ENCODE measurements at places on chromosomes 4 and X.

- peak; percentile 54 for DNase-seq
Measured at GRCh38 chrX:102899940-102900916, 36.8 kb upstream of the RAB40AL start.

DNA sequence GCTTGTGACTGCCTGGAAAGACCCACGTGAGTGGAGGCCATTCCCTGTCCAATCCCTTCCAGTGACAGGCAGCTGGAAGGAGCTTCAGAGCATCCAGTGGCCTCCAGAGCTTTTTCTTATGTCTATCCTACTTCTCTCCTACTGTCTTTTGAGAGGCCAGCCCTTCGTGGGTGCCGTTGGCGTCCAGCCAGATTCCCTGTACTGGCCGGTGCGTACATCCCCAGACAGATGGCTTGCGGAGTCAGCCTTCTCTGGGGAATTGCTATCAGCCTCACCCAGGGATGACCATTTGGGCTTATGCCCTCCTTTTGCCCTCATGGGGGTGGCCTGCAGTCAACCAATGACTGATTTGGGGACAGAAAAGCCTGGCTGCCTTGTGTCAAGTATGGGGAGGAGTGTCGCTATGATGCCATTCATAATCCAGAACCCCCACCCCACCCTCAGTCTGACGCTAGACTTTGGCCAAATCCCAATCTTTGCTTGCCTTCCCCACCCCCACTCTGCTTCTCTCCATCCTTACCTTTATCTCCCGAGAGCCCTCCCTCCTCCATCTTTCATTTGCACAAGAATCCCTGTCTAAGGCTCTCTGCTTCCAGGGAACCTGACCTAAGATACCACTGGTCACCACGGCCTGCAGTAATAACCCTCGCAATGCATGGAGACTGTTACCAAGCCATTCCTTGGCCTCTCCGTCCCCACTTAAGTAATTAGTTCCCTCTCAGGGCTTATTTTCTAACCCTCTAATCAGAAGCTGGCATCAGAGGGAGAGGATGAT lies 150.3 kb upstream of the BCOR start:
- DNase-seq, result no peak

- no peak for DNase-seq
Measured at GRCh38 chr4:149645790-149646189, 169.9 kb downstream of the IQCM start.

DNA sequence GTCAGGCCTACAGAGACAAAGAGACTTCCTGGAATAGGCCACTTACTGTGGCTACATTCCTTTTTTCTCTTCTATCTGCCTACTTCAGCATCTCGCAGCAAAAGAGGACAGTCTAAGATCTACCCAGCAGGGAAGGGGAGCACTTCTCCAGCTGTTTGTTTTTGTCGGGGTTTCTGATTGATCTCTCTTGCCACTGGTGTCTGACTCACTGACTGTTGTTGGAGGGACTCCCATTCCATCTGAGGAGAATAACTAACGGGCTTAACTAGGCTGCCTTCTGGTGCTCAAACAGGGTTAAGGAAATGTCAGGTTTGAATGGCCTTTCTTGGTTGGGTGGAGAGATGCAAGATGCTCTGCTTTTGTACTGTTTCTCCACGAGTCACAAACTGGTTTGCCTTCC lies 100.2 kb upstream of the TMEM164 start:
- no peak for DNase-seq

DNA sequence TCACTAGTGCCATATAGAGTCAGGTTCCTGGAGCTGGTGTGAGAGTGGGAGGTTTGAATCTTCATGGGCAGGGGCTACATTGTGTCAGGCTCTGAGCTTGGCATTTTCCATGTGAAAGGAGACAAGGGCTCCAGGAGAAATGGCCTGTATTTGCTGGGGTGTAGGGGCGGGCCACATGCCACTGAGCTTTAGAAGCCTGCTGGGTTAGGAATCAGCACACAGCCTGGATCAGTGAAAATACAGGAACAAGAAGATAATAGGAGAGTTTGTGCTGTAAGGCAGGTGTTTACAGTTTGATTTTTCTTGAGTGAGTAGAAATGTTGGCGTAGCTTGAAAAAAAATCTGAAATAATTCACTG lies 35.4 kb downstream of the TBC1D14 start:
- no peak for DNase-seq

DNA sequence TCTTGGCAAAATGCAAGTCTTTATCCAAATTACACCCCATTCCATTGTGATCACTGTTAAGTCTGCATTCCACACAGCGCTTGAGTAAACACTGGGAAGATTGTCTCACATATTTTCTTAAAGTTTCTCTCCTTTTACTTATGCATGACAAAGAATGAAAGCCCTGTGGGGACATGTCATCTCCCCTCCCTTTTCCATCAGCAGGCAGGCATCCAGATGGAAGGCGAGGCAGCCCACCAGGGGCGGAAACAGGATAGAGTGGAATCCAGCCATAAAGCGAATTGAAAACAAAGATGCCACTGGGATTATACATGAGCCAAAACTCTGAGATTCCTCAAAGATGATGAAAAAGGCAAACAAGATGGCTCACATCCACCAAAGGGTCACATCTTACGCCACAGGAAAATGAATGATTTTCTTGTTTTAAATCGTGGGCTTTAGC lies 78.2 kb downstream of the AFAP1 start:
- no peak for DNase-seq

DNA sequence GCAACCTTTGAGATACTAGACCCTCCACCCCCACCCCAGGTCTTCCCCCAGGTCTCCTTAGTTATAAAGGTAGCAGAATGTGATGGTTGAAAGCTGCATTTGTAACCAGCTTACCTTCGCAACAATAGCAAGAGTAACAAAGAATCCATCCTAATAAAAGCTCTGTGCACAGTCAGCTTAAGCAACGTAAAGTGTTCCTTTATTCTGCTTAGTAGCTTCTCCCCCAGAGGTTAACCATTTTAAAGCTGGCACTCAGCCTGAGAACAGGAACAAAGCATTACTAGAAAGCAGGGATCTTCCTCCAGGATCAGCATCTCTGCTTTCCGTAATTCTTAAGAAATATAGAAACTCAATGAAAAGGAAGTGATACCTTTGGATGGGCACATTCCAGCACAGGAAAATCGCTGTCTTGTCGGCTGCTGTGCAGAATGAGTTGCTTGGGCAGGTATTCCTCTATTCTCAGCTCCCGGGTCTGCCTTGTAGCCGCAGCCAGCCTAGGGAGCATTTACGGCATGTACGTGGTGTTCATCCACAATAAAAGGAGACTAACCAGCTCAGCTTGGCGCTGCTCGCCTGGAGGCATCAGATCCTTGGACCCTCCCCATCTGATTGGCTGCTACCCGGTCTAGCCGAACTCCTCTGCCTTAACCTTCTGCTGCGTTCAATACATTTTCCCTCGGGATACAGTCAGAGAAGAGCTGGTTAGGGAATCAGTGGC lies 113.0 kb upstream of the TLR3 start:
- no peak for DNase-seq

- no peak for DNase-seq
Measured at GRCh38 chr4:8719421-8719820, 126.9 kb downstream of the CPZ start.

GRCh38 chr4:112361181-112361791 lies 64.1 kb downstream of the ALPK1 start:
- no peak for DNase-seq

DNA sequence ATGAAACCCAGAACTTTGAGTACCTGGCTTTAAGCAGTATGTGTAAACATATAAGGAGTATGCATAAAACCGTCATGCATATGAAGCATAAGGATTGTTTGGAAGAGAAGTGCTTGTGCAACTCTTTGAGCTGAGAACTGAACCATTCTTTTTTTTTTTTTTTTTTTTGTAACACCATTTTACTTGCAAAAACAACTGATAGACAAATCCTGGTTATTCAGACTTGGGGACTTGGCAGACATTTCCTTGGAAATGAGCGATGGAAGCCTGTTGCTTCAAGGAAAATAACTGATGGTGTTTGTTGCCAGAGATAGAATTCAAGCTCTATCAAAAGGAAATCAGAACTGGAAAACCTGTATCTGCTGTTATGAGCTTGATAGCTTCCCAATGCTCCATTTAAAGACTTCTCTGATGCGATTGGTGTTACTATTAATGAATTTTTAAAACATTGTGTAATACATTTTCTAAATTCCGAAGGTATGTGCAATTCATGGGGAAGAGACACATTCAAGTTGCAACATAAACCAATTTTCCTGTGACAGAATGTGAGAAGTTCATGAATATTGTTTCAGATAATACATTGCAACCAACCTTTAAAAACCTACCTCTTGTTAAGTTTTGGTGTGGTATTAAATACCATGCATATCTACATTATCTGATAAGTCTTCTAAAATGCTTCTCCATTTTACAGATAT lies 47.0 kb upstream of the FAT1 start:
- no peak for DNase-seq

DNA sequence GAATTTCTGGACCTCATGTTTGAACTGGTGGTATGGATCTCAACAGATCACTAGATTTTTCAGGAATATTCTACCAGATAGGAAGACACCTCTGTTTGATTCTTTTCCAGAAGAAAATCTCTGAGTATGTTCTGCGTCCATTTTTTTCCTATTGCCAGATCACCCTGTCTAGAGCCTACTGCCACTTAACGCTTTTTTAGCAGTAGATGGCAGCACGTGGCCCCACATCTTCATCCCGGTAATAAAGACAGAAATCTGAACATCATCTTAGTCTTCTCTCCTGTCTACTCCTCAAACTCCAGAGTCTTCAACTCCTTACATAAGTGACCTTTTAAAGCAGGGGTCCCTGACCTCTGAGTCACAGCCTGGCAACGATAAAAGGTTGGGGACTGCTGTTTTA lies 184.7 kb downstream of the TMA16 start:
- no peak for DNase-seq

DNA sequence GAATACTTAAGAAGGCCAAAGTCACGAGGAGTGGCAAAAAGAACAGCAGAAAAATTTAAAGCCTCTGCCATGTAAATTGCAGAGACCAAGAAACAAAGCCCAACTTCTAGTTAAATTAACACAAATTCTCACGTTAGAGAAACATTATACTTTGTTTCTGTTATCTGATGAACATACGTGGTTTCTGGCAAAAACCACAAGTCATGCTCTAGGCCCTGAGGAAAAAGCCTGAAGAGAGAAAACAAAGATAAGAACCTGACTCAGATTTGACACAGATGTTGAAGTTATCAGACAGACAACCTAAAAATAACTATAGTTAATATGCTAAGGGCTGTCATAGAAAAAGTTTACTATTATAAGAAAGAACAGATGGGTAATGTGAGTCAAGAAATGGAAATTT lies 149.1 kb upstream of the PCDH10 start:
- no peak for DNase-seq

DNA sequence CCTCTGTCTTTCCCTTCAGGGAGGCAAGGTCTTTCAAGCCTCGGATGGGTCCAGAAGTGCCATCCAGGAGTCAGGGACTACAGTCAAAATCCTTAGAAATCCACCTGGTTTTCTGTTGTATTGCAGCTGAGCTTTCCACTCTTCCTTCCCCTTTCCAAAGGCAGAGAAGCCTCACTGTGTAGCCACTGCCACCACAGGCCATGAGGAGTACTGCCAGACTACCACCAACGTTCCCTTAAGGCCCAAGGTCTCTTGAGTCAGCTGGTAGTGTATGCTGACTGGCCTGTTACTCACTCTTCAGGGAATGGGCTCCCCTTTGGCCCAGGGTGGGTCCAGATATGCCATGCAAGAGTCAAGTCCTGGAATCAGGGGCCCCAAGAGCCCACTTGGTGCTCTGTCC lies 1454.1 kb downstream of the PCDH19 start:
- DNase-seq, result no peak

- DNase-seq, result no peak
Measured at GRCh38 chrX:123881330-123881729, 21.5 kb downstream of the XIAP start.

GRCh38 chrX:106611679-106612392 lies at the start of gene RADX:
TSS of gene RADX (plus strand) at chrX:106611978. CDS start at chrX:106612081, 103 bp downstream.
- DNase-seq, result peak; percentile 68

DNA sequence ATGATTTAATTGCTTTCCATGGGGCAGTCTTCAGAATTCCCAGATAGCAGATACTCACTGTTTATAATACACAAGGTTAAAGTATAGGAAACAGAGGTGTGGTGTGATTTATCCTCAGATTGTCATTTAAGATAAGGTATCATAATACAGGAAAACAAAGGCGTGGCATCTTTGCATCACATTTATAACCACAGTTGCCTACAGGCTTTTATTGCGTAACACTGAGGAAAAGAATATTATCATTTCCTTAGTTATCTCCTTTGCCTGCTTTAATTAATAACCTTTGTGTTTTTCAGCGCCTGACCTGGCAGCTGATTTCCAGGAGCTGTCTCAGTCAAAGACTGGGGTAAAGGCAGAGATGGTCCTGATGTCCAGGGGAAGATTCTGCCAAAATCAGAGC lies 68.8 kb downstream of the SSX7 start:
- no peak for DNase-seq

GRCh38 chrX:110175696-110176095 lies 142.2 kb downstream of the AMMECR1 start:
- no peak for DNase-seq
